Sciatic nerve (tissue), 2 donors: ENCODE measurements at places on chromosomes 16 and 17. TPM values are rescaled to one million over a fixed set of nuclear protein-coding genes. Genes with fewer than 3 reads are reported as not detected.

DNA sequence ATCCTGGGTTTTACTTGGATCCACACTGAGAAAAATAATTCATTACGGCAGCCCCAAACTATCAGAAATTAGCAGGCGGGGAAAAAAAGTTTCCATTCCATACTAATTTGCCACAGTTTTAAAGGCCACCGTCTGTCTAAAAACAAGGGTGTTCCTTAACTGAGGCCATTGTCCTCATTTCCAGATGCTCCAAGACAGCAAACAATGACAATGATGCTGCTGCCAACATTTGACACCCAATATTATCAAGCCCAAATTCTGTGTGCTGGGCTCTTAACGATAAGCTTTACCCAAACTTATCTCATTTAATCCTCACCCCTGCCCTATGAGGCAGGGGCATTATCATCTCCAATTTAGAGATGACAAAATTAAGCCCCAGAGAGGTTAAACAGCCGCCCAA is 26.3 kb downstream of the CUEDC1 start:
- no peak for DNase-seq

GRCh38 chr17:4006745-4007211 is 42.5 kb upstream of the ATP2A3 start:
- DNase-seq = peak; percentile 44

DNA sequence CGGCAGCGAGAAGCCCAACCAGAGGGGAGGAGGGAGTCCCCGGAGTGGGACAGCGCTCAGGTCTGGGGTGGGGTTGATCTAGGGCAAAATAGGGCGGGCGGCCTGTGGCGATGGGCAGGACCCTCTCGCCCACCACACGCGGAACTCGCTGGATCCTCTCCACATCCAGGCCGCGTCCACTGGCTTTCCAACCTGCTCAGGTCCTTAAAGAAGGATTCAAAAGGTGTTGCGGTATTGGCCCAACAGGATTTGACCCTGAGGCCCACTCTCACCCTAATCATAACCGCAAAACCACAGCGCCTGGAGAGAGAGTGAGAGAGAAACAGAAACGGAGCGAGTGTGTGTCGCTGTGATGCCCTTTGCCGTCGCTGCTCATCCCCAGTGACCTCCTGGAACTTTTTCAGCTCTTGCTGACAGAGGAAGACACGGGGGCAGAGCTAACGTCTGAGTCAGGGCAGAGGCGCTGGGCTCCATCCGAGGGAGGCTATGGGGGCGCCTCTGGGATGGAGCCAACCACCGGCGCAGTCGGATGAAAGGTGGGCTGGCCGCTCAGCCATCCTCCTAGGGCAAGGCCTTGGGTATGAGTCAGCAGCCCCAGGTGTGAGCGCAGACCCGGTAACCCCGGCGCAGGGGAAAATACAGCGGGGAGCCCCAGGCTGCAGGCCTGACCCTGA is 16.7 kb upstream of the OR1F1 start:
- no peak for DNase-seq

DNA sequence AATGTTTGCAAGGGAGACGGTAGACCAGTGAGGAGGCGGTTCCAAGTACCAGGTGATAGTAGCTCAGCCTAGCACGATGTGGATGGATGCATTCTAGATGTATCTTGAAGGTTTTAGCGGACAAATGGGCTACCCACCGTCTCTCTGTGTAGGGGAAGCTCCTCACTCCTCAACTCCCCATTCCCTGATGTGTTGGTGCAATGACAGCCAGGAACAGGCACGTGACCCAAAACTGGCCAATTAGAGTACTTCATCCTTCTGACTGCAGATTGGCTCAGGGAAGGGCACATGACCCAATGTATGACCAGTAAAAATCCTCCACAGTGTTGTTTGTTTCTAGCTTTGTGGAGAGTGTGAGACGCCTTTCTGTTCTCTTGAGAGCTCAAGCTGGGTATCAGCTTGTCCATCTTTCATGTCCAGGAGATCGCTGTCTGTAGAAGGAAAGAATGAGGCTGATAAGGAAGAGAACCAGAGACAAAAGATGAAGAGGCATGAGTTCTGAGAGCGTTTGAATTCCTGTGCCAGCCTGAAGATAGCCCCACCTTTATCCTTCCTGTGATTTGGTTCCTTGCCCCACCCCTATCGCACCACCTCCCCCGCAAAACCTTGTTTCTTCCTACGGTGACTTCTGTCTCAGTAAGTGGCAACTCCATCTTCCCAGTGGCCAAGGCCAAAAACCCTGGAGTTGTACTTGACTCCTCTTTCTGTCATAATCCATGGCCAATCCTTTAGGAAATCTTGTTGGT is 2.3 kb upstream of the BORCS6 start:
- DNase-seq = peak; percentile 89

GRCh38 chr17:66643815-66644710 is 190.9 kb upstream of the CACNG5 start:
- no peak for DNase-seq

DNA sequence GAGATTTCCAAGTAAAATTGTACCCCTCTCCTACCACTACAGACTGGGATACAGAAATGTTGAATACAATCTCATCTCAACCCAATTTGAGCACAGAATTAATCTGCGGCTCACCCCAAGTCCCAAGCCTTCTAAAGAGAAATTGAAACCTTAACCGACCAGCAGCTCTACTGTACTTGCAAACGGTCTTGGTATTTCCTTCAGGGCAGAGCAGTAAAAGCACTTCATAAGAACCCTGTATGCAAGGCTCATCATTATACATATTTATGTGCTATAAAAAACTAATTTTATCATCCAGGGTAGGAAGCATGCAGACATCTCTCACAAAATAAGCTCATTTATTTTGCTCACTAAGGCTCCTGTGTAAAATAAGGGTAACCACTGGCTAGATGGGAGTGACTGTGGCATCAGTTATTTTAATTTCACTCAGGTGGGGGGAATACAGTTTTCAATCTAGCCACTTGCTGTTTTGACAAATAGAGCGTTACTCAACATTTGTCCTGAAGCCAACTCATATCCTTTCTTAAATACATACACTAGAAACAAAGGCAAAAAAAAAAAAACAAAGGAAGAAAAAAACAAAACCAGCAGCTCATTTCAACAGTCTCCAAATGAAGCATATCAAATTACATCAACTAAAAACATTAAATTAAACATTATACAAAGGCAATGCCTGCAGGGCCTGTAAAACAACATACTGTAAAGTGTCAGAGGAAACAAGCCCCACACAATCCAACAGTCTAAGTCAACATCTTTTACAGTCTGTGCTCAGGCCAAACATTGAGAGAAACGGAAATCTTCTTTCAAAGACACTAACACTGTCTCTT is 65.0 kb downstream of the PARN start:
- no peak for DNase-seq

DNA sequence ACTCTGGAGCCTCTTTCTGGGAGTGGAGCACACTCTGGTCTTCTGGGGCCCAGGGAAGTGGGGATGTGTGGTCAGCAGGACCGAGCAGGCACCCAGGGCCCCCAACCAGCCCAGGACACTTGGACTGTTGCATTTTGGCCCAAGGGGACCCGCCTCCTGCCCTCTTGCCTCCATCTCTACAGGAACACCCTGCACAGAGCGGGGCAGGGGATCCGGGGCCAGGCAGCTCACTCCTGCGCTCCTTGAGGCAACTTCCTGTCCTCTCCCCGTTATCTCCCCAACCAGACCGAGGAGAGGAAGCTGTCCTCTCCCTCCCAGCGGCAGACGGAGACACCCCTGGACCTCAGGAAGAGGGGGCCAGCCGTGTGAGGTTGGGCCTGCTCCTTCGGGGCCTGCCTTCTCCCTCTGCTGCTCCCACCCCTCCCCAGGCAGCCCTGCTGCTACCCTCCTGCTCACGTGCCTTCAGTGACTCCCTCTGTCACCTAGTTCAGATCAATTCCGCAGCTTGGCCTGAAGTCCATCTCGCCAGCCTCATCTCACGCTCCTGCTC is 10.0 kb upstream of the ATP2A3 start:
- no peak for DNase-seq

DNA sequence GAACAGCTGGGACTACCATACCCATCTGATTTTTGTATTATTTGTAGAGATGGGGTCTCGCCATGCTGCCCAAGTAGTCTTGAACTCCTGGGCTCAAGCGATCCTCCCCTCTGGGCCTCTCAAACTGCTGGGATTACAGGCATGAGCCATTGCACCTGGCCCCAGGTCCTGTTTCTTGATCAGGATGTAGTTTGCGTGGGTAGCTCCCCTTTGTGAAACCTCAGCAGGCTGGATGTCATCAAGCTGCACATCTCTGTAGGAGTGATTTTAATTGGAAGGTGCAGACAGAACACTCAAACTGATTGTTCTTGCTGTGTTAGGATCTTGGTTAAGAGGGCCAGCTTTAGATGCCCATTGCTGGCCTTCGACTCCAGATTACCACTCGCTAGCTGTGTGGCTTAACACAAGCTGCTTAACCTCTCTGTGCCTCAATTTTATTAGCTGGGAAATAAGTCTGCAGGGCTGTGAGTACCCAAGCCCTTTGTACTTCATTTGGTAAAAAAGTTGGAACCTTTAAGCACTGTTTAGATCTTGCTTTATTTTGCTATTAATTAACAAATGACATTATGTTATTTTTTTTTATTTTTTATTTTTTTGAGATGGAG is 16.5 kb downstream of the BCO1 start:
- DNase-seq = no peak

Gene SLC9A5
- total RNA-seq = 1.2 TPM

Gene KRT28
- not detected for total RNA-seq

Gene HOXB1
- total RNA-seq = not detected

Gene SNN
- 40.0 TPM for total RNA-seq
